SJCRH30 (cell line): ENCODE measurements at places on chromosomes 5 and 9.

GRCh38 chr9:14956208-14956607 is 46.0 kb upstream of the FREM1 start:
- no peak for DNase-seq

GRCh38 chr5:80149161-80149609 is 106.7 kb downstream of the SERINC5 start:
- DNase-seq: no peak

GRCh38 chr9:86721843-86722705 is 225.2 kb downstream of the GAS1 start:
- peak; percentile 75 for DNase-seq

- DNase-seq: no peak
Observed at GRCh38 chr5:179325296-179326031, 19.8 kb downstream of the ADAMTS2 start.

DNA sequence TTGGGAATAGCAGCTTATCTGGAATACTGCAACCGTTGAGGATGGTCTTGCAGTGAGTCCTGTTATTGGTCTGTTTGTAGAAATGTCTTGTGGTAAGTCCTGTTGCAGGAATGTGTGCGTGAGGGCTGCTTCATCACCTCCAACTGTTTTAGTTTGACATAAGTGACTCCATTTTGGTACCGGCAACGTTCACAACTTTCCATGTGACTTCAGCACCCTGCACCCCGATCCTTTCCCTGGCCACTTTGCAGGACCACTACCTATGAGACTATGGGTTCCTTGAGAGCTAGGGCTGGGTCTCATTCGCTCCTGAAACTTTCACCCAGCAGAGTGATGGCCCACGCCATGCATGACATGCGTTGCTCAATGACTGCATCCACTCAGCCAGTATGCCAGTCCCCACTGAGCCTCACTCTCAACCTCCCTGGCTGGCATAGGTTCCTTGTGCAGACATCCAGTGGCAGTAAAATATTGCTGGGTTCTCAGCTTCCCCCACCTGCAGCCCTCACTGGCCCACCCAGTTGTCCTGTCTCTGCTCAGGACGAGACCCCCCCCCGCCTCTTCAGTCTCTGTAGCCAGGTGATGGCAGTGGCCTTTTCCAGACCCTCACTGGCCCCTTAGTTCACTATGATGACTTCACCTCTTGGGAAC is 8.0 kb downstream of the SURF6 start:
- no peak for DNase-seq

GRCh38 chr9:115359017-115359780 is 241.2 kb upstream of the TNC start:
- DNase-seq: no peak

- DNase-seq: no peak
Observed at GRCh38 chr9:130078547-130078946, 24.8 kb downstream of the GPR107 start.

- DNase-seq: no peak
Observed at GRCh38 chr5:72673180-72673579, 143.3 kb upstream of the TNPO1 start.
